Foreskin fibroblast (primary cell): ENCODE measurements at places on chromosomes 7 and 10.

DNA sequence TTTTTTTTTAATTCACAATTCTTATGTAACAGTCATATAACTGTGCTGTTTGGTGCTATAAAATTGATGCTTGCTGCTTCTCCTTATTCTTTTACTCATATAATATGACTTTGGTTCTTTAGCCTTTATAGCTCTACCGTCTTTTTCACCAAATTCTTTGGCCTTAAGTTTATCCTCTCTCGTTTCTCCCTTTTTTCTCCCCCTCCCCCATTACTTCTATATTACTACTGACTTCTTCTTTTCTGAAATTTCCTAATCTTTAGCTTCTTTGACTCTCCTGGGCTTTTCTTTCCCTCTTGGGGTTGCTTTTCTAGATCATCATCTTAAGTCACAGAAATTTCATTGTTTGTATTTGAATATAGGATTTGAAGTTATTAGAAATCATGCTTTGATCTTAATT is 3.8 kb downstream of the BCCIP start:
- no peak for DNase-seq

DNA sequence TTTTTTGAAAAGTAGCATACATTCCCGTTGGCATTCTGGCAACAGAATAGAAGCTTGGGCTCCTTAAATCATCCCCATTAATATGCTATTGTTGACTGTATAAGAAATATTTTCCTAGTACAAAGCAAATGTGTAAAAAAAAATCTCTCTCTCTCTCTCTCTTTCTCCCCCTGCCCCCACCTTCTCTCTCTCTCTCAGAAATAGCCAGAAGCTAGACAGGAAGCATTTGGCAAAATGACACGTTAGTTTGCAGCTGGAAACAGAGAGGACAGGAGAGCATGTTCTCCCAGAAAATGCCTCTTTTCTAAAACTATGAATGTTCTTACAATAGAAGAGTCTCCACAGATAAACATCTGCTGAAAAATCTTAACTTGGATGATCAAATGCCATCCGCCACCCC is 59.6 kb upstream of the AKR1E2 start:
- DNase-seq, result peak; percentile 21

- DNase-seq, result peak; percentile 87
Observed at GRCh38 chr10:97888641-97889262, 39.1 kb downstream of the GOLGA7B start.

GRCh38 chr7:82091126-82091684 is 321.4 kb upstream of the HGF start:
- no peak for DNase-seq

DNA sequence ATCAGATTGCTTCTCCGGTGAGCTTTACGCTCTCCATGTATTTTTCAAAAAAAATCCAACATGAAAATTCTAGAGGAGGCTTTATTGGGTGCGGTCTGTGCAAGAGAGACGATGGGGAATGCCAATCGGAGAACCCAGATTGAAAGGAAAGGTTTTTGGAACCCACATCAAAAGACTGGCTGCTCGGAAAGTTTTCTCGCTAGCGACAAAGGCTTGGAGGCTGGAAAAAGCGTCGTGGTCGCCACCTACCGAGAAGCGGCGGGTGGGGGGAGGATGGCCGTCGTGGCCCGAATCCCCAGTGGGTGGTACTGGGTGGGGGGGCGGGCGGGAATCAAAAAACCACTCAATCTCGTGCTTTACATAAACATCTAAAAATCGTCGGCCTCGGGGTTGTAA is 1.1 kb upstream of the GTF2I start:
- no peak for DNase-seq

DNA sequence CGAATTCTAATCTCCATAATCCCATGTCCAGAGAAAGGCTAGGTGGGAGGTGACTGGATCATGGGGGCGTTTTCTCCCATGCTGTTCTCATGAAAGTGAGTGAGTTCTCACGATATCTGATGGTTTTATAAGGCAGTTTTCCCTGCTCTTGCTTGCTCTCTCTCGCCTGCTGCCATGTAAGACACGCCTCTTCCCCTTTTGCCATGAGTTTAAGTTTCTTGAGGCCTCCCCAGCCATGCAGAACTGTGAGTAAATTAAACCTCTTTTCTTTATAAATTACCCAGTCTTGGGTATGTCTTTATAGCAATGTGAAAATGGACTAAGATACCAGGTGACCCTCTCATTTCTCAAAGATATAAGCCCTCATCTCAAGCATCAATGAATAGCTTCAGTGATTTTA is 1.1 kb upstream of the ACTA2 start:
- DNase-seq, result no peak

- DNase-seq, result peak; percentile 79
Observed at GRCh38 chr7:28688651-28689050, 269.5 kb downstream of the TRIL start.

DNA sequence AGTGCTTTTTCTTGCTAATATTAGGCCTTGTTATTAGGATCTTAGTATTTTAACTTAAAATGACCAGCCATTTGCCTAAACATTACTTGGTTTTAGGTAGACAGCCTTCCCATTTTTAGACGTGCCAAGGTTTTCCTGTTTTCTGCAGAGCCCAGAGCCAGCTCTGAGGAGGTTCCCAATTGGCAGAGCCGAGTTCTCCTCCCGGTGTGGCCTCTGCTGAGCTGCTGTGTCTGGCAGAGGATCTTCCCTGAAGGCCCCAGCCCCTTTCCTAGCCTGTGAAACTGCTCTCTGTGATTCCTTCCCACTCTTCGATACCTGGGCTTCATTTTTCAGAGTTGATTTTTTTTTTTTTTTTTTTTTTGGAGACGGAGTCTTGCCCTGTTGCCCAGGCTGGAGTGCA is 91.4 kb downstream of the EEPD1 start:
- no peak for DNase-seq

DNA sequence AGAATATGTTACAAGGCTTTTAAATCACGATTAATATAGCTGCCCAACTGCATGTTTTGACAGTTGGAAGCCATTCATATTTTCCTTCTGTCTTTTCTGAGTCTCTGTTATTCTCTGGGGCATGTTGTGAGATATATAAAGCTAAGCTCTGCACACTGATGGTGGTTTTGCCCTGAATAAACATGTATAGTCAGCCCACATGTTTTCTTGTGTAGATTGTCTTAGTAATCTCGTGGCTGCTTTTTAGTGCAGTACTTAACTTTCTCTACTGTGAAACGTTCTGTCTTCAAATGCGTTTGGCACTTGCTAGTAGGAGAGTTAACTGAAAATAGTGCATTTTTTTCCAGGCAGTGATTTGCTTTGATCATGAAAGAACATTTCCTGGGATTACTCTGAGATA is 268.5 kb downstream of the DNAJB9 start:
- no peak for DNase-seq
